ENCODE measurements at places on chromosomes 11 and 22.

DNA sequence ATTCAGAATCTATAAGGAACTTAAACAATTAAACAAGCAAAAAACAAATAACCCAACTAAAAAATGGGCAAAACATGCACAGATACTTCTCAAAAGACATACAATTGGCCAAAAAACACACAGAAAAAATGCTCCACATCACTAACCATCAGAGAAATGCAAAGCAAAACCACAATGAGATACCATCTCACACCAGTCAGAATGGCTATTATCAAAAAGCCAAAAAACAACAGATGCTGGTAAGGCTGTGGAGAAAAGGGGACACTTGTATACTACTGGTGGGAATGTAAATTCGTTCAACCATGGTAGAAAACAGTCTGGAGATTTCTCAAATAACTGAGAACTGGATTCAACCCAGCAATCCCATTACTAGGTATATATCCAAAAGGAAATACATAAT, 24.8 kb downstream of the ENTHD1 start:
- no peak for DNase-seq

GRCh38 chr11:34185926-34186841, 80.8 kb downstream of the NAT10 start:
- no peak for DNase-seq

DNA sequence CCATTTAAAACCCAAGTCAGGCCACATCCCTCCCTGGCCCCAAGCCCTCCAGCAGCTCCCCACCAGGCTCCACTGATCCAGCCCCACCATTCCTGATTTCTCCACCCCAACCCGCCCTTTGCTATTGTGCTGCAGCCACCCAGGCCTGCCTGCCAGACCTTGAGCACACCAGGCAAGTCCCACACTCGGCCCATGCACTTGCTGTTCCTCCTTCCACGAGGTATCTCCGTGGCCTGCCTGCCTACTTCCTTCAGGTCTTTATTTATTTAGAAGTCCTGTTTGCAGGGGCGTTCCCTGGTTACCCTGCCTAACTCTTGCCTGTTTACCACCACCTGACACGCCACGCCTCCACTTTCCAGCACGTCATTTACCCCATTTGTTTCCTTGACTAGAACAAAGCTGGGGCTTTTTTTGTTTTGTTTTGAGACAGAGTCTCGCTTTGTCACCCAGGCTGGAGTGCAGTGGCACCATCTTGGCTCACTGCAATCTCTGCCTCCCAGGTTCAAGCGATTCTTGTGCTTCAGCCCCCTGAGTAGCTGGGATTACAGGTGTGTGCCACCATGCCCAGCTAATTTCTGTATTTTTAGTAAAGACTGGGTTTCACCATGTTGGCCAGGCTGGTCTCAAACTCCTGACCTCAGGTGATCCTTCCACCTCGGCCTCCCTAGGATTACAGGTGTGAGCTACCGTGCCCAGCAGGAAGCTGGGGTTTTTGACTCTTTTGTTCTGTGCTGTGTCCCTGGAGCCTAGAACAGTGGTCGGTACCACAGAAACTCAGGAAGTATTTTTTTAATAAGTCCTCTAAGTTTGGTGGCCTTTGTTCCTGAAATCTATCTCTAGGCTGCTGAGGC, 6.7 kb downstream of the CENPM start:
- DNase-seq: peak; percentile 17

DNA sequence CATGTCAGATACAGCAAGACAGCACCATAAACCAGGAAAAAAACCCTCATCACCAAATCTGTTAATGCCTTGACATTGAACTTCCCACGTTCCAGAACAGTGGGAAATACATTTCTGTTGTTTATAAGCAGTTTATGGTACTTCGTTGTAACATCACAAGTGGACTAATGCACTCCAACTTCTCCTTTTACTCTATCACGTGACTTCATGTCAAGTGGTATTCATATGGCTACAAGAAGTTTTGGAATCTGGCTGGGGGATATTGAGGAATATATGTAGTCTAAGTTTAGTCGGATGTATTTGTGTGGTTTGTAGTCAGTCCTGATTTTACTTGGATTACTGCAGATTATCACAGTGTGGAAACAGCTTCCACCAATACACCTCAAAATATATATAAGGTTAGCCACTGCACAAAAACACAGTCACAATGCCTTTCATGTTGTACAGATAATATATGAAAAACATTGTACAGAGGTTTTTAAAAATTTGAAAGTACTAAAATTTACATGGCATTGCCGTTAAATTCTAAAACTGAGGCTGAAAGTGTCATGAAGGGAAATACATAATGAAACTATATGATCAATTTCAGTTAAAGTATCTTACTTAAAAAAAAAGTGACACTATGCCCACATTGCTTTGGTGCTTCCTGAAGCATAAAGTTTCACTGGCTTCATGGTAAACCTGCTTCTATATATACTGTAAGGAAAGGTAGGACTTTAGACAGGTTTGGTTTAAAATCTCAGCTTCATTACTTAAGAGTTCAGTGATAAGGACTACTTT, 134.1 kb downstream of the CASP12 start:
- DNase-seq: no peak

- no peak for DNase-seq
Observed at GRCh38 chr11:99079576-99079975, 58.8 kb downstream of the CNTN5 start.

- DNase-seq: no peak
Observed at GRCh38 chr11:13118650-13119049, 109.5 kb downstream of the RASSF10 start.

DNA sequence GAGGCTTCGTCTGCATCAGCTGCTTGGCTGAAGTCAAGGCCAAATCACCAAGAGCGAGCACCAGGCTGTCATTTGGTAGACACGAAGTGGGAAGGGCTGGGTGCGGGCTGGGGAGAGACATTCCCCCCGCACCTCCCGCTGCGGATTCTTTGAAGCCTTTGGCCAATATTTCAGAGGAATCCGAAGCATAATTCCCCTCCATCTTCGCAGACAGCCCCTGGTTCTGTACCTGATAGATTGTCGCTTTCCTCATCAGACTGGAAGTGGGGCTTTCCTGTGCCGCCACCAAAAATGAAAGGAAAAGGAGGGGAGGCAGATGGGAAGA, 15.3 kb downstream of the BLID start:
- peak; percentile 69 for DNase-seq

DNA sequence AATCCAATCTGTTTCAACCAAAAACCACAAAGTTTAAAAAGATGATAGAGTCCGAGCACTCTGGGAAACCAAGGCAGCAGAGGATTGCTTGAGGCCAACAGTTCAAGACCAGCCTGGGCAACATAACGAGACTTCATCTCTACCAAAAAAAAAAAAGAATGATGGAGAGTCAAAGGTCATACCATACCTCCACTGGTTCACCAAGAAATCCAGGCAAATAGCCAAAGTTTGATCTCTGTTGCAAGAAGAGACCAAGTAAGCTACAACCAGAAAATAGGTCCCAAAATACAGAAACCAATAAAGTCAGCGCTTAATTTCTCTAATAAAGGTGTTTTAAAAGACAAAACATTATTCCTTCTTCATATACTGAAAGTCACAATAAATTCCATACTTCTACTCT, 13.1 kb downstream of the FAM168A start:
- no peak for DNase-seq

- DNase-seq: no peak
Observed at GRCh38 chr11:95426823-95427462, 195.9 kb upstream of the SESN3 start.

DNA sequence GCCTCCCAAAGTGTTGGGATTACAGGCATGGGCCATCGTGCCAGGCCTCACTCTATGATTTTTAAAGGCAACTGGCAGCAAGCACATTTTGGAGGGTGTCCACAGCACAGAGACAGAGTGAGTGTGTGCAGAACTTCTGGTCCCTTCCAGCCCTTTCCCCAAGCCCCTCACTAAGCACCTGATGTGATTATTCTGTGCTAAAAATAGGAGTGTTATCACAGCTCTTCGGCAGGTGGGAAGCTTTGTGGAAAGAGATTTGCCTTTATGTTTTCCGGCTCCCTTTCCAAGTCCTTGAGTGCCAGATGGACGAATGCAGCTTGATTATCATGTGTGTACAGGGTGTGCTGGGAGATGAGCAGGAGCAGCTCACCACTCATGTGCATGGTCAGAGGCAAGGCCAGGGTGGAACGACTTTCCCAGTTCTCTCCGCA, 310.8 kb downstream of the DDX10 start:
- DNase-seq: no peak

DNA sequence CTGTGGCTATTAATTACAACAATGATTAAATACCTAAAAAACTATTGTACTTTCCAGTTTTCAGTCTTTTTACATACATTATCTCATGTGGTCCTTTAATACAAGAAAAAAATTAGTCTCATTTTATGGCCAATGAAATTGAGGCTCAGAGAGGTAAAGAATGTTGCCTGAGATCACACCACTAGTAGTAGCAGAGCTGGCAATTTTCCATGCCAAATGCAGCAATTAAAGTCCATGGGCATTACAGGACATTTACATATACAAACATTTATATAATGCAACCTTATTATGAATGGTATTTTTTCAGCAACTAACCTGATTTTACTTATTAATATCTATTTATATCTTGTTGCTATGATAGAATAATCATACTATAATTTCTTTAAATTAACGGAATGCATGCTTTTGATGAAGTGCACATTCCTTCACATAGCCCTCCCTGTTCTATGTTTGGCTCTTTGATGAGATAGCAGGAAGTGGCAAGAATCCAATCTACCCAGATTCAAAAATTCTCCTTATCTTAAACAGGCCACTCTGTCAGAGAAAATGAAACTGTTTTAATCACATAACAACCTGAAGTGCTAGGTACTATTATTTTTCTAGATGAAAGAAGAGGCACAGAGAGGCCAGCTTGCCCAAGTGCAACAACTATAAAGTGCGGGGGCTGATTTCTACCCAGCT, 120.9 kb upstream of the LDLRAD3 start:
- no peak for DNase-seq

DNA sequence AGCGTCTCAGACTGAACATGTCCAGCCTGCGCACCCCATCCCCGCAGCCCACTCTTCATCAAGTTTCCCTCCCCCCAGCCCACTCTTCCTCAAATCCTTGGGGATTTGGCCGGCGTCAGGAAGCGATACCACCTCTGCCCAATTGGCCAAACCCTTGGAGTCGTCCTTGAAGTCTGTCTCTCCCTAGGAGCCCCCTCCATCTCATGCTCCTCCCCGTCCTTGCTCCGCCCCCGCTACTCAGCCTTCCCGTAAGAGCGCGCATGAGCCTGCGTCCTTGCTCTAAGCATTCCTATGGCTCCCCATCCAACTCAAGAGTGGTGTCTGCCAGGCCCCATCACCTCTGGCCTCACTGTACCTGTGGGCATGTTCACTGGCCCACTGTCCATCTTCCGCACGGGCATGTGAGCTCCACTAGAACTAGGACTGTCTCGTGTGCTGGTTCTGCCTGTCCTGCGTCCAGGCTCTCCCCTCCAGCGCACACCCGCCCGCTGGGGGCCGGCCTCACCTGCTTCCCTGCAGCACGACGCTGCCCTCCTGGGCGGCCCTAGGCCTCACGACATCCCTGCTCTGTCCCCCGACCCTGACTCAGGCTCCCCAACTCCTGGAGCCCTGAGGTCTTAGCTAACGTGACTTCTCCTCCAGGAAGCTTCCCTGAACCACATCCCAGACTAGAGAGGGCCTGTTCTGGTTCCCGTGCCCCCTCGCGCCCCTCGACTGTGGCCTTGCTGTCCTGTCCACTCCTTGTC, 30.5 kb upstream of the TTLL12 start:
- no peak for DNase-seq

DNA sequence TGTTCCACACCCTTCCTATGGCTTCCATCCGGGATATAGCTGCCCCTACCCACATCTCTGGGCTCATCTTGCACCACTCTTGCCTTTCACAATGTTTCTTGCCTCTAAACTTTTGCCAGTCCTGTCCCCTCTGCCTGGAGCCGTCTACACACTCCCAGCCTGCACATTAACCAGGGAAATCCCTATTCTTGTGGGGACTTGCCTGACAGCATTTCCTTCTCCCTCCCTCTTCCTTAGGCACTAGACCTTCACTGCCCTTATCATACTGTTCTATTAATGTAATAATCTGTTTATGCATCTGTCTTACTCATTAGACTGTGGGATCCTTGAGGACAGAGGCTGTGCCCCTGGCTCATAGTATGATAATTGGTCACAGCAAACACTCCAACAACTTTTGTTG, 5.8 kb upstream of the TTC12 start:
- no peak for DNase-seq

DNA sequence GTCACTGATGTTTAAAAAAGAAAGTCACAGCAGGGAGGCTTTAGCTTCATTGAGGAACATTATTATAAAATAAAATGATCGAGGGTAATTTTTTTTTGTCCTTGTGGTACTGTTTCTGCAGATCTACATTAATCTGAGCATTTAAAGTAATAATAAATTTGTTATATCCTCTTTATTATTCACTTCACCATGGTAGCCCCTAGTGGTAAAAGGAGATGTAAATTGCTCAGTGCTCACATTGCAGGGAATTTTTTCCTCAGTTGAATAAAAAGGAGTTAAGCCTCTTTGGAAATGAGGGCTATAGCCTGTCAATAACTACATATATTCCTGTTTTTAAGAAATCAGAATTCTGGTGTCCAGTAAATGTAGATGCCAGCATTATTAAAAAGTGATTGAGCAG, 99.7 kb upstream of the VPREB1 start:
- DNase-seq: no peak

GRCh38 chr11:88569342-88569741, 231.8 kb upstream of the CTSC start:
- DNase-seq: no peak

DNA sequence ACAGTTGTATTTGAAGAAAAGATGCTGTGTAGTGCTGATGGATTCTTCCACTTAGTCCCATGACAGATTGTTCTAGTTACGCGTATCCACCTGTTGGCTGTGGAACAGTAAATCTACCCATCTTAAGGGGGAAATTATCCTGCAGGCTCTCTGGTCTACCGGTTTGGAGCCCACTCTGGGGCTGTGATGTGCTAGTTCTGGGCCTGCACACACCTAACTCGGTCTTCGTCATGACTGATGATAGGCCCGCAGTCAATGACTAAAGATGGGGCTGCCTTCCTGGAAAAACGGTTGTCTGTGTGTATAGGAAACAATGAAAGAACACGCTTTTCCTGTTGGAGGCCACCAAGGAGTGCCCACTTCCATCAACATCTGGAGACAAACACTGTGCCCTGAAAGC, 6.2 kb upstream of the RBM4B start:
- no peak for DNase-seq

DNA sequence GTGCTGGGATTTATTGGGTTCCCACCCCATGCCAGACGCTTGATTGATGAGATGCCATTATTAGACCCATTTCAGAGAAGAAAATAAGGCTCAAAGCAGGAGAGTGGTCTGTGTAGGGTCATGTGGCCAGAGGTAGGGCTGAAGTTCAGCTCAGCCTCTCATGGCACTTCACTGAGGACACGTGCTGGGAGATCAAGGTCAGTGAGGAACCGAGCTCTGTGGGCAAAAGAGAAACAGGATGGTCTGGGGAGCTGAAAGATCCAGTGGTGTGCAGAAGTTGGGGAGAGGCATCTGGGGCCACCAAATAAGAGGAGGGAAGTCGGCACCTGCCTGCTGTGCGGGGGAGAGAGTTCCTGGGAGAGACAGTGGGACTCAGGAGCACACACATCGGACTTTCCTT, 19.6 kb downstream of the RHOD start:
- DNase-seq: no peak

Data from caudate nucleus (tissue), 63 donors.